Stimulated activated CD4-positive, alpha-beta T cell treated with anti-CD3 and anti-CD28 coated beads, Interleukin-12 subunit alpha, Interleukin-12 subunit beta, amount 100 ng/mL, for 24 hours (primary cell): ENCODE measurements at places on chromosomes 5 and 9.
A peak's percentile ranks its signal among the peaks of the same experiment; 100 is the strongest.

- no peak for DNase-seq
These were observed 18.1 kb upstream of the RGMB start for GRCh38 chr5:98755406-98755805.

- DNase-seq = no peak
These were observed 37.4 kb downstream of the TTLL11 start for GRCh38 chr9:122055701-122056100.

GRCh38 chr5:98750693-98751092, 22.8 kb upstream of the RGMB start:
- DNase-seq = no peak

DNA sequence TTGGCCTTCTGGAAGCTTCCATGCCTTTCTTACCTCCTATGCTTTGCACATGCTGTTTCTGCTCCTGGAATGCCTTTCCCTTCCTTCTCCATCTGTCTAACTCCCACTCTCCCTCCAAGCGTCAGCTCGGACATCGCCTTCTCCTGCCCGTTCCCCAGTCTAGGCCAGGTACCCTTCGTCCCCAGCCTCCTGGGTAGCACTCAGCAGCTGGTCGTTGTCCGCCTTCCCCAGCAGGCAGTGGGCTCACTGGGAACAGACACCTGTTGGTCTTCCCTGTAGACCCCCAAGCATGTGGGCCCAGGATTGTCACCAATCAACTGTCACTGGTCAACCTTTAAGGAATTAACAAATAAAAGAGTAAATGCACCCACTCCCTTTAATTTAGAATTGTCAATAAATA, 202.2 kb downstream of the RGS3 start:
- DNase-seq = no peak

DNA sequence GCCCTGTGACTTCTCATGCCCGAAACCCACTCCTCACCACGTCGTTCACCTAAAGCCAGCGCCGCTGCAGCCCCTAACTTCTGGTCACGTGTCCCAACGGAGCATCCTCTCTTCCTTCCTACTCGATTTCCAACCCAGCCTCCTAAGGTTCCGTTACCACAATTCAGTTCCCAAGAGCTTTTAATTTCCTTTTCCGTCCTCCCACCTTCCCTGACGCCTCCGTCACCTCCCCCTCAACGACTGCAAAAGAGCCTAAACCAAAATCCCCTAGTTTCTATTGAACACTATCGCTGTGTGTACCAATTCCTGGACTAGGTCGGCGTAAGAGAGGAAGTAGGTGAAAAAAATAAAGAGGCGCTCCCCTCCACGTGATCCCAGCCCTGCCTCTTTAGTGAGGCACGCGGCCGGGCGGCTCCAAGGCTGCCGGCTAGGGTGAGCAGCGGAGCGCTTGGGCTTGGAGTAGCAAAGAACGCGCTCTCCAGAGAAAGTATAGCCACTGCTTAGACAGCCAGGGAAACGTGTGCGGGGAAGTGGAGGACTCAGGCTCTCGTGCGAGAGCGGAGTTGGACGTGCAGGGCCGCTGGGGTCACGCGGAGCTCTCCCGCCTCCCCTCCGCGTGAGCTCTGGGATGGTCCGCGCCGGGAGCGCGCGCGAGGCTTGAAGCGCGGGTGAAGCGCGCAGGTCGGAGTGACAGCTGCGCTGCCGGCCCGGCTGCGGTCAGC, at the start of the genes CENPP and NOL8:
CENPP (plus strand) TSS at position 685 of the 722 bp plus-strand sequence.
NOL8 (minus strand) TSS at position 82 of the 722 bp plus-strand sequence. CDS start 1,189 bp downstream, outside the sequence.
- peak; percentile 69 for DNase-seq

DNA sequence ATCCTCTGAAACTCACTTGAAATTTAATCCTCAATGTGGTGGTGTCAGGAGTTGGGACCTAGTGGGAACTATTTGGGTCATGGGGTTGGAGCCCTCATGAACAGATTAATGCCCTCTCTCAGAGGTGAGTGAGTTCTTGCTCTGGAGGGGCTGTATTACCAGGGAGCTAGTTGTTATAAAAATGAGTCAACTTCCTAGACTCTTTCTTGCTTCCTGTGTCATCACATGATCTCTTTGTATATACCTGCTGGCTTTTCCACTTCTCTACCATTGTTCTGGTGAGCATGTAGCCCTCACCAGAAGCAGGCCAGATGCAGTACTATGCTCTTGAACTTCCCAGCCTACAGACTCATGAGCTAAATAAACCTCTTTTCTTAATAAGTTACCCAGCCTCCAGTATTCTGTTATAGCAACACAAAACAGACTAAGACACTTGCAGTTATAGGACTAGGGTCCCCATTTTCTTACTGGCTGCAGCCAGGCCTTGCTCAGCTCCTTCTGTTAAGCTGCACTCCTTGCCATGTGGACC, 127.5 kb downstream of the SUSD1 start:
- no peak for DNase-seq

DNA sequence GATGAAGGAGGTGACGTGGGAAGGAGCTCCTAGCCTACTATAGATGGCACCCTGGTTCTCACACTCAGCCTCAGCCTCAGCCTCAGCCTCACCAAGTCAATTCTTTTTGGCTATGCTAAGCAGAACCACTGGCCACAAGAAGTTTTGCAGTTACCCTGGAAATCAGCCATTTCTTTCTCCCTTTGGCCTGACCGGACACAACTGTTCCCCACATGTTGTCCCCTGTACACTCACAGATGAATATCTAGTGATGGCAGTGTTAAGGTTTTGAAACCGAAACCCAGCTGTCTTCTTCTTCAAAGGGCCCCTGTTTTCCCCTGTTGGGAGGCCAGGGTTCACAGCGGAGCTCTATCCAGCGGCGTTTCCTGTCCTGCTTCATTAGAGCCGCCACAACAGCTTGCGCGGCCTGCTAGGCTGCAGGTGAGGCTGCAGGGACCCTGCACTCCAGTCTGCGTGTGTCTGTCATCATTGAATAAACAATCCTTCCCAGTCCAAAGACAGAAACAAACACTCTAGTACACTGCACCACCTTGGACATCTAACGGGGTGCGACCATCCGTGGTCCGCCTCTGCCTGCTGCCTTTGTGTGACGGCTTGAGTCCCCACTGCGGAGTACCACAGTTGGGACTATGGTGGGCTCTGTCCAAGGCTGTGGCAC, 250.5 kb downstream of the DENND1A start:
- DNase-seq = no peak

- no peak for DNase-seq
These were observed 67.4 kb downstream of the MRPS27 start for GRCh38 chr5:72252574-72253155.

- DNase-seq = no peak
These were observed 74.0 kb downstream of the PCSK5 start for GRCh38 chr9:75964427-75964826.

GRCh38 chr5:135823881-135824280, 10.6 kb upstream of the SLC25A48 start:
- no peak for DNase-seq

DNA sequence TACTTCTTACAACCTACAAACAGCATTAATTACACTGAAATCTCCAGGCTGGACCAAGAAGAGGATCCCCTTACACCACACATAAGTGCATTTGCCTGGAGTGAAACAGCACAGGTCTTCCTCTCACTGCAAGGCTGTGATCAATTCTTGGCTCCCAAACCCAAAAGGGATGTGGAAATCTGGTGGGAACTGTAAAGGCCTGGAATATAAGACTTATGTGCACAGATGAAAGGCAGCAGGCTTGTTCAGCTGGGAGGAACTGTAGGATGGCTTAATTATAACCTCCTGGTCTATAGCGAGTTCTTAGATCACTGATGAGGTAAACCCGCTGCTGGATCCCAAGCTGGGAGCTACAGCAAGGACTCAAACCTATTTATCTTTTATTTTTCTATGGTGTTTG, 182.9 kb upstream of the TNC start:
- DNase-seq = no peak

DNA sequence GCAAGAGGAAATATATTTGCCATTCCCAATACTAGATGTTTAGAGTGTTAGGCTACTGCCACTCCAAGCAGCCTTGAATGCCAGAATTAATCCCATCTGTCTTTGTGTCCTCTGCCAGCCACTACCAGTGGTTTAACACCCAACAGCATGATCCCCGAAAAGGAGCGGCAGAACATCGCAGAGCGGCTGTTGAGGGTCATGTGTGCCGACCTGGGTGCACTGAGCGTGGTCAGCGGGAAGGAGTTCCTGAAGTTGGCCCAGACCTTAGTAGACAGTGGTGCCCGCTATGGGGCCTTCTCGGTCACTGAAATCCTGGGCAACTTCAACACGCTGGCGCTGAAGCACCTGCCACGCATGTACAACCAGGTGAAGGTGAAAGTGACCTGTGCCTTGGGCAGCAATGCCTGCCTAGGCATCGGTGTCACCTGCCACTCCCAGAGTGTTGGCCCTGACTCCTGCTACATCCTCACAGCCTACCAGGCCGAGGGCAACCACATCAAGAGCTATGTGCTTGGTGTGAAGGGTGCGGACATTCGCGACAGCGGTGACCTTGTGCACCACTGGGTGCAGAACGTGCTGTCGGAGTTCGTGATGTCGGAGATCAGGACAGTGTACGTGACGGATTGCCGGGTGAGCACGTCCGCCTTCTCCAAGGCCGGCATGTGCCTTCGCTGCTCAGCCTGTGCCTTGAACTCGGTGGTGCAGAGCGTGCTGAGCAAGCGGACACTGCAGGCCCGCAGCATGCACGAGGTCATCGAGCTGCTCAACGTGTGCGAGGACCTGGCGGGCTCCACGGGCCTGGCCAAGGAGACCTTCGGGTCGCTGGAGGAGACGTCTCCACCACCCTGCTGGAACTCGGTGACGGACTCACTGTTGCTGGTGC, 29.3 kb downstream of the AMBP start:
- no peak for DNase-seq

DNA sequence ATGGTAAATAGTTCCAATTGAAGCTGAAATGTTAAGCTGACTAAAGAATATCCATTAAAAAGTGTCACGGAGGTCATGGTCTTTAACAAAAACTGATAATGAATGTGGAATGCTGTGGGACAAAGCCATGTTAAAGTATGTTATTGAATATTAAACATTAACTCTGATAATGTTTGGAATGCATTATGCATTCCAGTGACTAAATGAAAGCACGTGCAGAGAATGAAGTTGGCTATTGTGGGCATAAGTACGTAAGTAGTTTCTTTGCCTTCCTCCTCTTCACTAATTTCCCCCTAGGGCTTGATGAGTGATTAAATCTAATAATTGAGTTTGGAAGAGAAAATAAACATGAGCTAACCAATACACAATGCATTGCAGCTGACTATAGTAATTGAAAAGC, 640.4 kb upstream of the CDH10 start:
- no peak for DNase-seq

DNA sequence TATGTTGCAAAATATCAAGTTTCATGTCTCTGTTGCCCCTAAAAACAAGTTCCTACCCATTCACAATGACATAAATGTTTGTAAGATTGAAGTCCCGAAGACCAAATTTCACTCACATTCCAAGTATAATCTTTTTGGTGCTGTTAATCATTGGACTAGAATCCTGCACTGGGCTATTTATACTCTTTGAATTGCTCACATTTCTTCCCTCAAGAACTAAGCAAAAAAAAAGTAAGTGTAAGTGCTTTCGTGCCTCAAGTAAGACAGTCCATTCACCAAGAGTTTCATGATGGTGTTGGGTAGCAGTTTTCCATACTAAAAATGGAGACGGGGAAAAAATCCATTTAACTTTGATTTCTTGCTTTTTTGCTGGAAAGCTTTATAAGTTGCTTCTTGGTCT, 242.3 kb downstream of the EBF1 start:
- no peak for DNase-seq

DNA sequence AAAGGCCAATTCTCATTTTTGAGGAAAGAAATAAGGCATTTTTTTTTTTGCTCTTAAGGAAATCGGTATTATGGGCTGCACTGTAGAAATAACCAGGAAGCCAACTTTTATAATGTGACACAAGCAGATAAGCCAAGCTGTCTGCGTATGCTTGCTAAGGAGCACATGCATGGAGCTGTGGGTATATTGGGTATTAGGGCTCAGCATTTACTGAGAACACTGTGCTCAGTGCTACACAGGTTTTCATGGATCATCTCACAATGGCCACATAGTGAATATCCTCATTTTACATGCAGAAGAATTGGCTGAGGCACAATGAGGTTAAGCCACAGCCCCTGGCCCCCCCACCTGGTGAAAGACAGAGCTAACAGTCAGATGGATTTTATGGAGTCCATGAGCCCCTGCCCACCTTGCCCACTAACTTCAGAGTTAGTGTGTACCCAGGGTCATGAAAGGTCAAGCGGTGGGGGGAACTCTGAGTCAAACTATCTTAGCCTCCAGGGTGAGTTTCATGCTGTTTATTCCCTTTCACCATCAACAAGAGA, 204.8 kb downstream of the SPATA31A6 start:
- DNase-seq = no peak

DNA sequence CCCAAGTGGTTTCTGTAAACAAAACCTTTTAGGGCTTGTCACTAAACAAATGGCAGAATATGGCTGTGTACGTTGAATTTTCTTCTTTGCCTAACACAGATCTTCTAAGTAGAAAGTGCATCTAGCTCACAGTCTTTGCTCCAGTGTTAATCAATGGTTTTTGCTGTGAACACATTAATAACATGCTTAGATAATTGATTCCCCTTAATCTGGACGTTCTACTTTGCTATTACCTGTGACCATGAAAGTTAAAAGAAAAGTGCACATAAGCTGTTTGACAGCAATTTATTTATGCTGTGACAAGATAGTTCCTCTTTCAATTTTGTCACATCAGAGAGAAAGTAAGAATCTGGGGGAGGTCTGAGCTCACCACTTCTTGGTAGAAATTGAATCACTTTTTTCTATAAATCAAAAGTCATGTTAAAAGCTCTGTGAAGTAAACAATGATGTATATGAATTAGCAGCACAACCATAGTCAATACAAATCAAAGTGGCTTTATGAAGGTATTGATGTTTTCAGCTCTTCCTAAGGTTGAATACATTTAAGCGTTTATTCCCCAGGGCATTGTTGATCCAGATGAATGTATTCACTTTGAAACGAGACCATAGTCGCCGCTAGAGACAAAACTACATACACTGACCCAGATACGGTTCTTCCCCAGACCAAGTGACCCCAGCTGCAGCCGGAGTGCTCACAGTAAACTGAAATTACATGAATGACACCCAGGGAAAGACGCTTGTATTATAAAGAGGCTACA, 174.6 kb upstream of the ZNF608 start:
- DNase-seq = no peak

- no peak for DNase-seq
These were observed 27.6 kb downstream of the TRPC7 start for GRCh38 chr5:136337788-136338187.

DNA sequence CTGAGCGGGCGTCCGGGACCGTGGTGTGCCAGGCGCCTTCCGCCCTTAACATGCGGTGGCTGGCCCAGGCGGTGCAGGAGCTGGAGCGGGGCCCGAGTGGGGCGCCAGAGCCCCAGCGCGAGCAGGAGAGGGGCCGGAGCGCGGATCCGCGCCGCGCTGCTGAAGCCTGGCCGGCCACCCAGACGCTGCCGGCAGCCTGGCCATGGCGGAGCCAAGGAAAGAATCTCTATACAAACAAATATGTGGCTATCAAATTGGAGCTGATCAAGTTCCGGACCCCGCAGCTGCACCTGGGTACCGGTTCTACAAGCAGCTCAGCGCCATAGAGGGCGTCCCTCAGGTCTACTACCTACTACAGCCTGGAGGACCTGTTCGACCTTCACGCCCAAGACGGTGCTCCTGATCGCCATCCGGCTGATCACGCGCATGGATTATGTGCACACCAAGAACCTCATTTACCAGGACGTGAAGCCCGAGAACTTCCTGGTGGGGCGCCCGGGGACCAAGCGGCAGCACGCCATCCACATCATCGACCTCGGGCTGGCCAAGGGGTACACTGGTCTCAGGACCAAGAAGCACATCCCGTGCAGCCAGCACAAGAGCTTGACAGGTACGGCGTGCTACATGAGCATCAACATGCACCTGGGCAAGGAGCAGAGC, 55.8 kb downstream of the JAK2 start:
- no peak for DNase-seq

GRCh38 chr9:128529191-128529590, 23.2 kb upstream of the SPTAN1 start:
- DNase-seq = no peak

- no peak for DNase-seq
These were observed 673.8 kb downstream of the PRELID2 start for GRCh38 chr5:145161391-145161790.
